Neural progenitor cell (in vitro differentiated cells): ENCODE measurements at places on chromosomes 2 and 18. TPM values are rescaled to one million over a fixed set of nuclear protein-coding genes. Genes with fewer than 3 reads are reported as not detected.

DNA sequence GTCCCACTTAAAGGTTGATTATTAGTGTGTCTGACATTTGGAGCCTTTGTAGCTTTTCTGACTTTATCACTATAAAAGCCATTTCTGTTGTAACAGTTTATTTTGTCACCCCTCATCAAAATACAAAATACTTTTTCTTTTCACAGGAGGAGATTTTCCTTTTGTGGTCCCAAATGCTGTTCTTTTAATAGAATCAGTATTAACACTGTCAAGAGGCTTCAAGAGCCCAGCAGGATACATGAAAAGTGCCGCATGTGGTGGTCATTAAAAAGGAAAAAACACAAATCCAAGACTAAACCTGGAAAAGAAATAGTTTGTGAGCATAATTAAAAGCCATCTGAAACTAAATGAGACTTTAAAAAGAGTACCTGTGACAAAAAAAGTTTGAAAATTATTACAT lies 515.7 kb downstream of the DCDC2C start:
- peak; percentile 23 for DNase-seq

GRCh38 chr2:173130496-173131465 lies 55.1 kb downstream of the MAP3K20 start:
- DNase-seq: no peak

DNA sequence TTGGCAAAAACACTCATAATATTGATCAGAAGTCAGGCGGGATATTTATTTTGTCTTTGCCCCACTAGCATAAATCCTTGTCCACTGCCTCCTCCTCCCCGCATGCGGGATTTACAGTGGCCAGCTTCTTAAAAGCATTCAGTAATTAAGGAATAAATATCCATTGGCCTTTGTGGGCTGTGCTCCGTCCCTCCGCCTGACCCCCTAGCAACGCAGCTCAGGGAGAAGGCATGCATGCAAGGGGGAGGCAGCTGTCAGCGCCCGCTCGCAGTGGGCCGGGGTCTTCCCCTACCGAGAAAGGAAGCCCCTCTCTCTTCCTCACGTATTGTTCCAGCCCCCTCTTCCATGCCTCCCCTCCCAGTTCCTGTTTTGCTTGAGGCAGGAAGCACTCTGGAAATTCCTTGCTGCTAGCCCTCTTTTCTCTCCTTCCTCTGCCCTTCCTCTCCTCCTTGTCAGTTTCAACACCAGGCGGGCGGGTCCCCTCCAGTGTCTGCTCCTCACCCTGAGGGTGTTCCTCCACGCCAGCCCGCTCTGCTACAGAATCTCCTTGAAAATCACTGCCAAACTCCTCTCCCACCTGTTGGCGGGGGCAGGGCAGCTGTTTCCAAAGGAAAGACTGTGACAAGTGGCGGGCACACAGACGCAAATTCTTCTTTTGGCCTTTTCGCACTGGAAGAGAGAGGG lies 60.1 kb downstream of the GBX2 start:
- no peak for DNase-seq

GRCh38 chr2:232959139-232959538 lies 53.9 kb downstream of the NGEF start:
- DNase-seq: no peak

Gene IL36B
- total RNA-seq: not detected in 2 replicates

DNA sequence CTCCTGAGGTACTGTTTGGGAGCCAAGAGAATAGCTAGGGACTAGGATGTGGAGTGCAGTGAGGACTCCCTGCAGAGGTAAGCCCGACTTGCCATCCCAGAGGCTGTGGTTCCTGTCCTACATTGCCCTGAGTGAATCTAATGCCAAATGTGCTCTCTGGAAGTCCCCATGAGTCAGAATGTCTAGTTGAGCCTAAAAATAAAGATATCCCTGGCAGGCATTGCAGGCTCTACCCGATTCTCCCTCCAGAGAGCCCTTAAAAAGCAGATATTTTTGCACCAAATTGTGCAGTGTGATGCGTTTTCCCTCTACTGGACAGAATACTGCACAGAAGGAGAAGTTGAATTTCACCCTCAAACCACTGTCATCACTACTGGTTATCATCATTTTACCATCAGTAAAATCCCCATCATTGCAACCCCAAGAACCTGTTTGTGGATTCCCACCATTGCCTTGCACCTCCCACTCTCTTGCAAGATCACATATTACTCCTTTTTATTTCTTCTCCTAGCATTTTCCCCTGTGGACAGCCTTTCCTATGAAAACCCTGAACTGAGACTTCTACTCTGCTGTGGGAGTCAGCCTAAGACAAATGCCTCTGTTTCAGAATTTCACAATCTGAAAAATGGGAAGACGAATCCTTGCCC lies 98.0 kb downstream of the MARCHF4 start:
- no peak for DNase-seq

DNA sequence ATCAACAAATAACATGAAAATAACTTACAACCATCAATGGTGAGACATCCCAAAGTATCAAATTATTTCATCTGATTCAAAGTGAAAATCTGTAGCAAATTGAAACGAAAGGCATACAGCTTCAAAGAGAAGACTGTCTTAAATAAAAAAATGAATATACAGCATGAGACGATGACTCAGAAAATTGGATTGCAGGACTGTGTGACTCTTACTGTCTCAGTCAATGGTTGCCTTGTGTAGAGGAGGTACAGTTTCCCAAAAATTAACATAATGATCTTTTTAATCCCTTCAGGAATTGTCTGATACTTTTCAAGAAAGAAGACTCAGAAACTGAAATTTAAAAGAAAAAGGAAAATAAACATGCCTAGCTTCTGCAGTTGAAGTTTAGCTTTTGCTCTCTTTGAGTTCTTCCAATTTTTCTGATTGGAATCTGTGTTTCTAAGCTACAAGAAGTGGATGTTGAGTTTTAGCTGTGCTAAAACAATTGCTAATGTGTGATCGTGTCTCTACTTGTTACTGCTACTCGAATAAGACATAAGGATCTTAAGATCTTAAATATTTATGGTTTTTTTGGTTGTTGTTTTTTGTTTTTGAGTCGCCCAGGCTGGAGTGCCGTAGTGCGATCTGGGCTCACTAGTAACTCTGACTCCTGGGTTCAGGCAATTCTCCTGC lies 41.1 kb upstream of the EPB41L3 start:
- DNase-seq: no peak
